ENCODE measurements at places on chromosomes 12 and 14.

- no peak for DNase-seq
Measured at GRCh38 chr14:84084056-84084630, 1445.8 kb upstream of the FLRT2 start.

DNA sequence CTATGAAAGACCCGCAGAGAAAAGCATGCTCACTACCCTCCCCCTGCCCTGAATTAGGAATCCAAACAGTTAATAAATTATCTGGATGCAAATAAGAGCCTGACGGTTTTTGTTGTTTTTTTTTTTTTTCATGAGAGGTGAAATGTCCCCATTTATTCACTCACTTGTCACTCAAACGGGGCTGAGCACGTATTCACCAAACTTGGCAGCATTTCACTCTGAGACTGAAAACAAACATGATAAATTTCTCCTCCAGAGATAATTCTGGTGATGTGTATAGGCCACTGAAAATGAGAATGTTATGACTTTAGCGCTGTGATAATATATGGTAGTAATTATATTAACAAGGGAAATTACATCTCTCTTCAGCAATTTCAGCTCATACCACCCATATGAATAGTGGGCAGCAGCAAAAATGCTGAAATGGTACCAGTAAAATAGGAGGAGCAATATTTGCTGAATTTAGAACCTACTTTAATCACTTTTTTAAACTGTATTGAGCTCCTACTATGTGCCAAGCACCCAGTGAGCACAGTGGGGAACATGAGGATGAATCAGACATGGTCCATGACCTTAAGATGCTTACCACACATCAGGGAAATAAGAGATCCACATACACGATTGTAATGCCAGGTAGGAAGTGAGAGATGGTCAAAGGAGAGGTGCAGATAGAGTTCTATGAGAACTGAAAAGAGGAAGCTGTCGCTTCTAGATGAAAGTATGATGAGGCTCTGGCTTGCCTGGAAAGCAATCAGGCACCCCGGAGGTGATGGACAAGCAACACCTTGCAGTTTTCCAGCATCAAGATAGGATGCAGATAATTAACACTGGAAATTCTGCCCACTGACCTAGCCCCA lies 286.5 kb upstream of the TMPO start:
- DNase-seq = no peak

- DNase-seq = peak; percentile 81
Measured at GRCh38 chr12:113788020-113788856, 177.9 kb downstream of the RBM19 start.

DNA sequence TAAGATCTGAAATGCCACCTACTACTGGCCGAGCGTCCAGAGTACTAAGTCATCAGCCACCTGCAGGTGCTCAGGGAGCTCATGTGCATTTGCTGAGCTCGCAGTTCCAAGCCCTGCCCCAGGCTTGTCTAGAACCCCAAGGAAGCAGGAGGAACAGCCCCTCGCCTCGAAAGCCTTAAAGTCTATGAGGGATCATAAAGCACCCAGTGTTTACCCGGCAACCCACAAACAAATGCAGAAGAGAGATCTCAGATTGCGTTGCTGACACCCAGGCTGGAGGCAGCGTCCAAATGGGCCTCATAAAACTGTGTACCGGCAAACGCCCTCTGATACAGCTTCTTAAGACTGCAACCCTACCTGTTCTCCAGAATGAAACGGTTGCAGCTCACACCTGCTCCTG lies 6.8 kb downstream of the KDM2B start:
- DNase-seq = no peak

- DNase-seq = no peak
Measured at GRCh38 chr14:104346608-104347007, 208.2 kb downstream of the KIF26A start.

DNA sequence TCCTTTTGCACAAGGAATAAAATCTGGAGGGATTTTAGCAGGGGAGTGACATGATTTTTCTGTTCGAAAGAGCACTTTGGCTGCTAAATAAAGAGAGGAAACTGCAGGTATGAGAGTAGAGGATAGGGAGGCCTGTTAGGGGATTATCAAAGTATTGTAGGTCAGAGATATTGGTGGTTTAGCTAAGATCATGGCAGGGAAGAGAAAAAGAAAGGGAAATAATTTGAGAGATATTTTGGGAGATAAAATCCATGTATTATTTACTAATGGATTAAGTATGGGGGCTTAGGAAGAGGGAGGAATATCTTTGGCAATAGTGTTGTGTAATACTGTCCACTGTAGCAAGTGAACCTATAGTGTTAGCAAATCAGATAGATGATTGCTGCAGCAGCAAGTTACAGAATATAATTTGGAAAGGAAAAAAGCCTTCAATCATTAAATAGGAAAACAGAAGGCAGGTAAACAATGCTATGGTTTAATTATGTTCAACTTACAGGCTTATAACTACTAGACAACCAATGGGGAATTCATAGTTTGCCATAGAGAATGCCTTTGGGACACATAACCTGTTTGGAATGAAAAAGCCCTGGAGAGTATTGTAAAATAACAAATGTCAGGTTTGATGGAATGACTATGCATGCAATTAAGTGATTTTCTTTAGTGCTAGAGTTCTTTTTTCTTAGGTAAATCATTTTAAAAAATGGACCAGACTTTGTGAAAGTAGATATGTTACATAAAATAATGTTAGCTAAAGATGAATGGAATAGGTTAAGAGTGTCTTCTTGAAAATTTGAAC lies 50.5 kb downstream of the ADIPOR2 start:
- DNase-seq = no peak

Data from fibroblast of skin of scalp (primary cell).